ENCODE measurements at places on chromosomes 16 and 17.
A peak's percentile ranks its signal among the peaks of the same experiment; 100 is the strongest.

DNA sequence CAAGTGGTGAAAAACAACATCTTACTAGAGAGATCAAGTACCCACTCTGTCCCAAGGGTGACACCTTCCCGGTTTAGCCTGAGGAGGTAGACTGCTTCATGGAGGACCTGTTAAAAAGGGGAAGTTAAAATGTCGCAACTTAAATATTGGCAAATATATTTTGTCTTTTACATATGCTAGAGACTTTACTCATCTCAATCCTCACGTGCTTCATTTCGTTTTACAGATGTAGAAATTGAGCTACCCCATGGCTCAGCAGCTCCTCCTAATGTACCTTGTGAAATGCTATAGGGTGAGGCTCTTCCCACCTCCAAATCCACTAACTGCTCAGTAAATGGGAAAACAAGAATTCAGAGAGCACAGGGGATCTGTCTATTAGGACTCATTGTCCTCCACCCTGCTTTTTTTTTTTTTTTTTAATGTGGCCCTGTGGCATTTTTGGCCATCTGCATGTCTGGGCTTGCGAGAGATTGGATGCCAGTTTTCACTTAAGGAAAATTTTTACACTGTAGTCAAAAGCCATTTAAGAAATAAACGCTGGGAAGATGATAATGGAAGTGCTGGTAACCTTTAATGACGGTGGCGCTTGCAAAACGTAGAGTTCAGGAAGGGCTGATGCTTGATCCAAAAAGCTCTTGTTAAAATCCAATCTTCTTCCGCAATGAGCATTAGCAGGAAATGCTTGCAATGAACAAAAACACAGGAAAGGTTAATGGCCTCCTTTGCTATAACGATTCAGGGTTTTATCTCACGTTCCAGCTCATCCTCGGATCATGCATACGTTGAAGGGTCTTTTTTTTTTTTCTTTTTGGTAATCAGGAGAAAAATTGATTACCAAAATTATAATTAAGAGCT lies 39.8 kb downstream of the HSBP1 start:
- peak; percentile 68 for DNase-seq

DNA sequence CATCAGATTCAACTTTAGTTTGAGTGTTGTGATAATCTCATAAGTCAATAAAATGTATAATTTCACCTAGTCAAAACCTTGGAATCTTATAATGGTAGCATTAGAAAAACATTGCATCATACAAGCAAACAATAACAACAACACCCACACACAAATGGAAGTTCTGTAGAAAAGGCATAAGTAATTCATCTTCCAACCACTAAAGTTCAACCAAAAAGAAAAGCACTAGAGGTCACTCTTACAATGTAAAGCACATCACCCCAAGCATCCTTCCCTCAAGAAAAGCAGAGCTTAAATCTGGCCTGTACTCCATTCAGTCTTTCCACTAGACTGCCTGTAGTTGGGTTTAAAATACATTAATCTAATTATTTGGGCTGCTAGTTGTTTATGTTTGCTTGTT lies 1.8 kb downstream of the CNTNAP4 start:
- DNase-seq: peak; percentile 1

- peak; percentile 63 for DNase-seq
These were observed 1.9 kb upstream of the MLLT6 start for GRCh38 chr17:38702916-38703741.

GRCh38 chr17:39114723-39115122 lies 36.7 kb downstream of the PLXDC1 start:
- DNase-seq: no peak

GRCh38 chr17:79890706-79891105 lies 51.5 kb upstream of the CBX4 start:
- DNase-seq: no peak

DNA sequence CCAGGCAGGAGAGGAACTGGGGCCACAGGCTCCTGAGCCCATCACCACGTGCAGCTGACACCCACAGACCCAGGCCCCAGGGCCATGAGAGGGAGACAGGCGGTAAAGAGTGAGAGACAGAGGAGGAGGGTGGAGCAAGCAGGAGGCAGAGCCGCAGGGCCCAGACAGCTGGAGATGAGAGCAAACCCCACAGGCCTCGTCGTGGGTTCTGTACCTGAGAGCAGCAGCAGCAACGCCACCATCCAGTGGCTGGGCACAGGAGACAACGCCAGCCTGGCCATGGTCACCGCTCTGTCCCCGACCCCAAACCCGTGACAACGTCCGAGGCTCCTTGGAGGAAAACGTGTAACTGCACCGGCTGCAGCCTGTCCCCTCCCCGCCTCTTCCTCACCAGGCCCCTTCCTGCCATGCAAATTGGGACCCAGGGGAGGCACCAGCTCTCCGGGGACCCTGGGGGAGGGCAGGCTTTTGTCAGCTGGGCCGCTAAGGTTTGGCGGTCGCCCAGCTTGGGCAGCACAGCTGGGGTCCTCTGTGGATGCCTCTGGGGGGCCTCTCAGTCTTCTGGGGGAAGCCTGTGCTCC lies at the start of gene CD79B:
Gene CD79B, minus strand, starts transcription at position 351 of the 581 bp plus-strand sequence. Its CDS starts 70 bp downstream, at position 281.
- no peak for DNase-seq

DNA sequence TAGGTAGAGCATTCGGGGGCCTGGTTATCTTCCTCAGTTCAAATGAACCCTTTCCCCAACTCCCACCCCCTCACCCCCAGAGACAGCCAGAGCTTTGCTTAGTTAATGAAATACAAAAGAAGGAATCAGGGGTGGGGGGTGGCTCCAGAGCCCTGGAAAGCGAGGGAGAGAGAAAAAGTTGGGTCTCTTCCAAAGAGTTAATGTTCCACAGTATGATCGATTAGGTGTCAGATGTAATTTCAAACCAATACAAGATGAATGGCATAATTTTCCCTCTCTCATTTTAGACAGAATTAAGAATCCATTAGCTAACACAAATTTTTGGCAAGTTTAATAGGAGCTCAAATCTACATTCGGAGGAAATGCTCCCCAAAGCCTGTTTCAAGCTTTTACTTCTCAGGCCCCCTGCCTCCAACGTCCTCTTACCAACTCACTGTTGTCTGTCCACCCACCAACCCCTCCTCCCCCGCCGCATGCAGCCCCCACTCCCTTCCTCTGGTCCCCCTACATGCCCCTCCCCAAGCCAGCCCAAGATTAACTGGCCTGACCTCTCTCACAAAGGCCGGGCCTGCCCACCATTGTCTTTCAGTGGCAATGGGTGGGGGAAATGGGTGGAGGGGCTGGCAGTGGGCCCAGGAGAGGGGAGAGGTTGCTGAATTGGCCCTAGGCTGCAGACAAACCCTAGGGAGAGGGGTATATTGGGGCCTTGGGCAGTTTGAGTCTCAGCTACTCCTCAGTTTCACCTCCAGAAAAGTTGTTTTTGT lies 28.2 kb downstream of the NEUROD2 start:
- no peak for DNase-seq

GRCh38 chr17:53626286-53626685 lies 196.4 kb upstream of the KIF2B start:
- DNase-seq: no peak

- no peak for DNase-seq
These were observed 331.7 kb downstream of the SOX9 start for GRCh38 chr17:72452286-72453173.

GRCh38 chr16:10988164-10988803 lies 43.9 kb downstream of the CLEC16A start:
- DNase-seq: peak; percentile 38

- DNase-seq: no peak
These were observed 18.3 kb downstream of the CDC42EP4 start for GRCh38 chr17:73293480-73293911.

All from hematopoietic multipotent progenitor cell treated with erythropoietin and hydrocortisone succinate and interleukin-3 and kit ligand, for 6 days (in vitro differentiated cells).